ENCODE measurements at places on chromosomes 3 and 15.

GRCh38 chr15:84934942-84935729 is 46.5 kb upstream of the PDE8A start:
- no peak for DNase-seq

- no peak for DNase-seq
These were observed 12.5 kb downstream of the SLMAP start for GRCh38 chr3:57768595-57768994.

DNA sequence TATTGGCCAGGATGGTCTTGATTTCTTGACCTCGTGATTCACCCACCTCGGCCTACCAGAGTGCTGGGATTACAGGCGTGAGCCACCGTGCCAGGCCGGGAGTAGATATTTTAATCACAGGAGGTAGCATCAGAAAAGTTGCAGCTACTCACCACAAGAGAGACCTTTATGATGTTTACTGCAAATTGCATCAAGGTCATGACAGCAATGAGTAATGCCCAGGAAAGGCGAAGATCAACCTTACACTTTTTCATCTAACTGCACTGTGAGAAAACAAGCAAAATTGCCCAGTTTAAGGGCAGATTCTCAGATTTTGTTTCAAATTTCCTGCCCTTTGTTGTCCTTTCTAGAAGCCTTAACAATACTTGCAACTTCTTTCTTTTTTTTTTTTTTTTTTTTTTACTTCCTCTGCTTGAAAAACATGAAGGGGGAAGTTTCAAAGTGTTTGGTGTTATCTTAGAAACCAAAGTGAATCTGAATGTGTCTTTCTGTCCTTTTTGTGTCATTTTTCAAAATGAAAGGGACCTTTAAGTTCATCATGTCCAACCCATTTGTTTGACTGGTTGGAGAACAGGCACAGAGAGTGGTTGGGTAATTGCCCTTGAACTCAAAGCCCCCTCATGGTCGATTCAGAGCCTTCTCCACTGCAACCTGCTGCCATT is 25.0 kb downstream of the TGFBR2 start:
- DNase-seq = no peak

DNA sequence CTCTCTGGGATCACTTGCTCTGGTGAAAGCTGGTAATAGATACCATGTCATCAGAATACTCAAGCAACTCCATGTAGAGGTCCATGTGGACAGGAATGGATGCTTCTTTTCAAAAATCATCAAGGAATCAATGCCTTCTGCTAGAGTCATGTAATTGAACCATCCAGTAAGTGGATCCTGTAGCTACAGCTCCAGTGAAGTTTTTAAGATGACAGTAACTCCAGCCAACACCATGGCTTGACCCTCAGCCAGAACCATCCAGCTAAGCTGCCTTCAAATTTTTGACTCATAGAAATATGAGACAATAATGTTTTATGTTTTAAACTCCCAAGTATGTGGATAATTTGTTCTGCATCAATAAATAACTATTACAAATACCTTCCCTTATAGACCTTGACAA is 923.7 kb downstream of the EPHA3 start:
- no peak for DNase-seq

GRCh38 chr3:78426454-78426853 is 1341.3 kb downstream of the ROBO1 start:
- DNase-seq = no peak
